Cerebellar cortex (tissue), 1 donor: ENCODE measurements at places on chromosomes 6 and 20.

DNA sequence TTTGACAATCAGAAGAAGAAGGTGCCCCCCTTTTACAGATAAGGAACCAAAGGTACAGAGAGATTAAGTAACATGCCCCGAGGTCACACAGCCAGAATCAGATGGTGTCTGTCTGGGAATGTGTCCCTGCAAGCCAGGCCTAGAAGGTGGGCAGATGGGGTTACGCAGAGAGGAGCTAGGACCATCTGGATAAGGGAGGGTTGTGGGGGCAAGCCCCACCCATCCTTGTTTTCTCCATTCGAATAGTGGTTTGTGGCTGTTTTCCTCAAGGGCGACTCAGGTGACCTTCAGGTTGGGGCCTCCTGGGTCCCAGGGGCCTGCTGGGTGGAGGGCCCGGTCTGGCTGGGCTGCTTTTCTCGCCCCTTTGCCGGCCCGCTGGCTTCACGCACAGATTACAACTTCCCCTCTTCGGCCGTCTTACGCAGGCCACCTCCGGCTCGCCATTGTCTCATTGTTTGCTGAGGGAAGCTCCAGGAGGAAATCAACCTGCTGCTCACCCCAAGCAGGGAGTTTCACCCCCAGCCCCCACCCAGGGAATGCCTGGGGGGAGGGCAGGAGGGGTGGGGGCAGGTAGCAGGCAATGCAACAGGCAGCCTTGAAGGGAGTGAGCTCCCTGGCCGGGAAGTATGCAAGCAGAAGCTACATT is 30.8 kb upstream of the CSNK2A1 start:
- no peak for DNase-seq

- no peak for DNase-seq
Observed at GRCh38 chr6:36822506-36823269, 16.6 kb downstream of the CPNE5 start.

DNA sequence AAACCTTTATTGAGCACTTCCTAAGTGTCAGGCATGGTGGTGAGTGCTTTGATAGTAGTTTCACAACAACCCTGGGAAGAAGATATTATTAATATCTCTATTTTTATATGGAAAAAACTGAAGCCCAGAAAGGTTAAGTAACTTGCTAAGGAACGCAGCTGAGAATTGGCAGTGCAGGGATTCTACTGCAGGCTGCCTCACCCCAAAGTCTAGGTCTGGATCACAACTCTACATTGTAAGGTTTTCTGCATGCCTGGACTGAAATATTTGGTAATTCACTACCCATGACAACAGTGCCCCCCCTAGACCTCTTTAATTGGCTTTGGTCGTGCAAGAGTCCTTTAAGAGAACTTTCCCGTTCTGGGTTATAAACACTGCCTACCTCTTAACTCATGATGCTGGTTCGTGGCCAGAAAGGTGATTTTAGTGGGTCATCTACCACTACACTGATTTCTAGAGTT is 67.1 kb upstream of the KCNQ5 start:
- no peak for DNase-seq

DNA sequence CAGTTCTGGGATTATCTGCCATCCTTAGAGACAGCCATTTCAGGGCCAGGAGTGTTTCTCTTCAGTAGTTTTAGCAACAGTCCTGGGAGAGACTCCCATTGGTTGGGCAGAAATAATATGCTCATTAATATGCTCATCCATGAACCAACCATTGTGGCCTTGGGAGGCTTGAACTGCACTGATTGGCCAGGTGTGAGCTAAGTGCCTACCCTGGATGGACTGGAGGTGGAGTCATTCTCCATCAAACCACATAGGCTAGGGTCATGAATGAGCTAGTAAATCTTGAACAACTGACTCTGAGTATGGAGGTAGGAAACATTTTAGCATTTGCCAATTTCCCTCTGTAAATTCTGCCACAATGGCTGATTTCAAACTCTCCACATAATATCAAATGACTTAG is 70.2 kb upstream of the ZFP64 start:
- DNase-seq = no peak

DNA sequence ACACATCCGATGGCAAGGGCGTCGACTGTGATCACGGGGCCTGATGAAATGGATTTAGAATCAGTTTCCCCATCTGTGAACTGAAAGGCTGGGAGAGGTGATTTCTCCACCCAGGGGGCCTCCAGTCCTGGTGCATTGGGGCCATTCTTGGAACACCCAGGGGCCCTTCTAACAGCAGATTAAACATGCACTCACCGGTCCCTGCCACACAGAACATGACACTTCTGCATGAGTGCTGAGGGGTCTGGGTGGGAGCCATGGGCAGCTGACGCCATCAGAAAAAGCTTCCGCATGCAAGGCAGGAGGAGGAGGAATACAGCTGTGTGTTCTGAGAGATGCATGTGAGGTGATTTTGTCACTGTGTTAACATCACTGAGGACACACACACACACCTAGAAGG is 26.8 kb downstream of the DLL1 start:
- no peak for DNase-seq

DNA sequence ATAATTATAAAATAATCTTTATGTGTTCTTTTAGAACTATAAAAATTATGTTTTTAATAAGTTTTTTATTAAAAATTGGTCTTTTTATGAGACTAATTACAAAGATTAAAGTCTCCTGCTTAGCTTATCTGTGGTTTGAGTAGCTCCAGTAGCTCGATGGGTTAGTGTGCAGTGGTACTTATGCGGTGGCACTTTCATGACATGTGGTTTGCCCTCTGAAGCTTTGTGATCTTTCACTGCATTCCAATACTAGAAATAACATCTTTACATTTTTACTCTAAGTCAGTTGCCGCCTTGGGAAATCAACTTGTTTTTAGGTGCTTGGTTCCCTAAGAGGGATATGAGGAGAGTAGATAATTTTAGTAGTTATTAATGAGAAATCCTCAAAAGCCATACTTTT is 699.5 kb upstream of the FLRT3 start:
- no peak for DNase-seq
